AG10803 (cell line): ENCODE measurements at places on chromosomes 5 and 9.

- DNase-seq = no peak
Measured at GRCh38 chr5:126219616-126220015, 203.6 kb upstream of the GRAMD2B start.

- peak; percentile 100 for DNase-seq
Measured at GRCh38 chr9:107274953-107275422, 8.1 kb upstream of the RAD23B start.

DNA sequence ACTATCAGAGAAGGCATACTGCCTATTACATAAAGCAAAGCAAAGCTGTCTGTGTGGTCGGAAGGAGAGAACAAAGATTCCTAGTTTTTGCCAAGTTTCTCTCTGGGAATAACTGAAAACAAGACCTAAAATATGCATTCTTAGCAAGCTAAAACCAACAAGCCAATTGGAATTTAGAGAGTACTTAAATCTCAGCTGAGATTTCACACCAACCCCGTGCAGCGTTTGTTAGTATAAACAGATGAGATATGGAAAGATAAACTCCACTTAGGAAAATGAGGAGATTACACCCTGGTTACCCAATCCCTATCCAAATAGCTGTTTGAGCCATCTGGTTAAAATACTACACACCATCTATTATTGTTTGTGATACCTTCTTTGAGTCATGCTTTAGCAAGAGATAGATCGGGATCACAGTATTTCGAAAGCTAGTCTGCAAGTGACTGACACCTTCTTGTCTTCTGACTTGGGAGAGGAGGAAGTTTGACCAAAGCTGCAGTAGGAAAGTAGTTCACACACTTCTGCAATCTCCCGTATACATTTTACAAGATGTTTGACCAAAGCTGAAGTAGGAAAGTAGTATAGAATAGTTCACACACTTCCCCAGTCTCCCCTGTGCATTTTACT, 18.2 kb downstream of the FAF2 start:
- DNase-seq = peak; percentile 77

GRCh38 chr9:15509931-15510788, 610 bp downstream of the PSIP1 start:
- DNase-seq = peak; percentile 5

- no peak for DNase-seq
Measured at GRCh38 chr9:137919649-137920141, 42.1 kb downstream of the CACNA1B start.
